Left ventricle myocardium superior (tissue), 1 donor: ENCODE measurements at places on chromosomes 2 and 18. TPM values are rescaled to one million over a fixed set of nuclear protein-coding genes. Genes with fewer than 3 reads are reported as not detected.
A peak's percentile ranks its signal among the peaks of the same experiment; 100 is the strongest.

- DNase-seq = no peak
Observed at GRCh38 chr2:40317046-40317445, 134.8 kb downstream of the SLC8A1 start.

GRCh38 chr18:33277431-33277830, 163.1 kb downstream of the CCDC178 start:
- no peak for DNase-seq

DNA sequence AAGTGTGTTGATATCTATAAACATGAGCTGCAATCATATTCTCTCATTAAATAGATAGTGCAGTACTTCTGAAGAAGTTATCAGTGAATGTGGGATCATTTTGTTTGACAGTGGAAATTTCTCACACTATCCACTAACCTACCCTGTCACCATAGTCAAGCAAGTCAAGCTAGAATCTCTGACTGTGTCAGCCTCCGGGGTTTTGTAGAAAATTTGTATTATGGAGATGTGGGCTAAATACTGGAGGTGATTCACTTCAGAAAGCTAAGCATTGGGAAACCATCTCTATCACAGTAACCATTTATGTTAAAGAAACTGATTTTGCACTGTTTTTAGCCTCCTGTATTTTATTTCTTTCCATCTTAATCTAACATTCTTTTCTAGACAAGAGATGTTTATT, 126.6 kb upstream of the CREB1 start:
- DNase-seq = no peak

DNA sequence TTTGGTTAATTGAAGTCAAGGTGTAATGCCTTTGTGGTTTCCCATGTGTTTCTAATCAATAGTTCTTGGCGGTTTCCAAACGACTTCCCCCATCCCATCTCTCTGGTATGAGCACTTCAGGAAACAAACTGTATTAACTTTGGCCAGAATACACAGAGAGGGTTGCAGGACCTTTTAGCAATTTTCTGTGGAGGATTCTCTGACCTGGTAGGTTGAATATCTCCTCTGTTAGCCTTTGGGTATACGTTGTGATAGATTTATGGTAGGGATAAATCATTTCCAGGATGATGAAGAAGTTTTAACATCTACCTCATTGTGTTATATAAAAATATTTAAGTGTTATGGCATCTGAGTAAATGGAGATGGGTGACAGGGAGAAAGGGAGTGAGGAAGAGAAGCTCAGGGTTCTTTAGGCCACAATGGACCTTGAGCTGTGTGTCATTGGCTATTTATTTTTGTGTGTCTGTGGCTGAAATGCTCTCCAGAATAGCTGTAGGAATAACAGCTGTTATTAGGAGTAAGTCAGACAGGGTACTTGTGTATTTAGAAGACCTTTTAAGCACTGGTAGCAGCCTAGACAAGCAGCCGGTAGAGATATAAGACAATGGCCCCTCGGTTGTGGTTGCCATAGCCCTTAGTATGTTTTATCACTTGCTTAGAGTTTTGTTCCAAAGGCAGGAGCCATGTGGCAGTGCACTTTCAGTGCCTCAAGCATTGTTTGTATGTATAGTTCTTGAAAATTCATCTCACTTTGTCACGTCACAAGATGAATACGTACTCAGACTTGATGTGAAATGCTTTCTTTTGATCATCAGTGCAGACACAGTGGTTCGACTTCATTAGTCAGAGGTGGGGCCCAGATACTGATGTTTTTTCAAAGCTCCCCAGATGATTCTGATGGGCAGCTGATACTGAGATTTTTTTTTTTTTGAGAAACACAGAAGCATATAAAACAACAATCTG, 91.1 kb downstream of the FMNL2 start:
- no peak for DNase-seq

GRCh38 chr18:3088449-3088848, 75.5 kb upstream of the LPIN2 start:
- DNase-seq = no peak

DNA sequence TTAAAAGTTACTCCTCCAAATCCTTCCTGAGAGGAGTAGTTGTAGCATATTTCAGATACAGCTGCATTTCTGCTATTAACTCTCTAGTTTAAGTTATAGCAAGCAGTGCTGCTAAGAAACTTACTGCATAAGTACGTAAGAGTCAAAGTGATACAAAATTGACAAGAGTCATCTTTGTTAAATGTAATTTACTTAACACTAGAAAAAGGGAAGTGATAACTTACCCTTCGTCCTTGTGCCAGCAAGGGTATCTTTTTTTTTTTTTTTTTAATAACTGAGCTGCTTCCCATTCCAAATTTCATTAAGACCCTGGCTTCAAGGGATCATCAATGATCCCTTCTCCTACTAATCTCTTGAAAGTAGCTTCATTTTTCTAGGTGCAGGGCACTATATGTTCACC, 493.0 kb downstream of the PLCL1 start:
- DNase-seq = no peak

- DNase-seq = no peak
Observed at GRCh38 chr2:220434385-220434784, 807.0 kb downstream of the SLC4A3 start.

- peak; percentile 92 for DNase-seq
Observed at GRCh38 chr18:3245853-3246634, 1.6 kb upstream of the MYL12A start.

DNA sequence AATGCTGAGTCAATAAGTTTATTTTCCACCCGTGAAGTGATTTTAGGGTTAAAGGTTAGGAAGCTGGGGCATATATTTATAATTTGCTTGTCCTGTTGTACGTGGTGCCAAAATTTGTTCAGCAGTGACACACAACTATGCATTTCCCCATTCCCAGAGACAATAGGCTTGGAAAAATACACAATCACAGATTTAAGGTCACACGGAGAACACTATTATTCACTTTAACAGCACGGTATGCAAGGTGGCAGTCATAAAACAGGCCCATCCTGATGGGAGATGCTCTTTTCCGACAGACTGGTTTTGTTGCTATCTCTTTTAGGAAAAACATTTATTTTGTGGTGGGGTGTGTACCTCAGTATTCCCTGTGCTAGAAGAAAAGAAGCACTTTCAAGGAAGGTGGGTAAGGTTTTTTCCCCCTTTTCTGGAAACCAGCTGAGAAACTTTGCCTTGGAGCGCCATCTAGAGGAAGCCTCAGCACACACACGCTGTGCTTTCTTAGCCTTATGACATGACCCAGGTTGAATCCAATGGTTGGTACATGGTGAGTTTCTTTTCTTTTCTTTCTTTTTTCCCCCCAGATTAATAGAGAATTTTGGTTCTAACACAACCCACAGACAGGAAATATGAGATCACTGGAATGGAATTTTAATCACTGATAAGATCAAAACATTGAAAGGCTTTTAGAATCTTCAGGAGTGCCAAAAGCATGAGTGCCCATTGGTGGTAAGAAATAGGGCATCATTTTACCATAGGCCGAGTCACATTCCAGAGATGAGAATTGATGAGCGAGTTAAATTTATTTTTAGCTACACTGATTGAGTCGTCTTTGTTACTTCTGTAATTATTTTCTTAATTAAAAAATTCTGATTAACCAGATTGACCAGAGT, 332.1 kb downstream of the AGPS start:
- peak; percentile 43 for DNase-seq

DNA sequence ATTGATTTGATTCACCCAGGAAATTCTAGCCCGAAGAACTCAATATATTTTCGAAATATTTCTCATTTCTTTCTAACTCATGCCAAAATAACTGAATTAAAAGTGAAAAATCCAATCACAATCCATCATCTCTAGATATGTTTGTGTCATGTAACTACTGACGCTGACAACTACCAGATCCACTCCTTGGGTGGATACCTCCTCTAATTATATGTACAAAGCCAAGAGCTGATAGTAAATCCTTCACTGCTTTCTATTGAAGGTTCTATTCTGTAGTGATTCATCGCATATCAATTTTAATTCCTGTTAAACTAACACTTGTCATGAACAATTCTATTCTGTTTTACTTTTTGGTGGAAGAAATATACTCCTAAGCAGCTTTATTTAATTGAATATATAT, 1056.6 kb upstream of the NXPH2 start:
- no peak for DNase-seq

DNA sequence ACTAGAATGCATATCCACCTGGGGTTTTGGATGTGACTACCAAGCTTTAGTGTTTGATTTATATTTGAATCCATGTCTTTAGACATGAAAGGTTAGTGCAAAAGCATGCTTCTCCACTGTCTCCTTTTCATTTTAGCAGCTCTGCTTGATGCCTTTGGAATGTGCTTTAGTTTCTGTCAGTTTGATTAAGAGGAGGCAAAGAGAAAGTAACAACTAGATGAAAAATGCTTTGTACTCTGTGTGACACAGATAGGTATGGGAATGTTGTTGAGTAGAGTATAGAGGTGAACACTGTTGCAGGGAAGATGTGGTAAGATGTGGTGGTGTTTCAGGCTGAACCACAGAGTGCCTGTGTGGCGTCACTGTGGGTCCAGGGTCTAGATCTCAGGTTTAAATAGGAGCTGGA, 19.8 kb downstream of the PIK3C3 start:
- no peak for DNase-seq

DNA sequence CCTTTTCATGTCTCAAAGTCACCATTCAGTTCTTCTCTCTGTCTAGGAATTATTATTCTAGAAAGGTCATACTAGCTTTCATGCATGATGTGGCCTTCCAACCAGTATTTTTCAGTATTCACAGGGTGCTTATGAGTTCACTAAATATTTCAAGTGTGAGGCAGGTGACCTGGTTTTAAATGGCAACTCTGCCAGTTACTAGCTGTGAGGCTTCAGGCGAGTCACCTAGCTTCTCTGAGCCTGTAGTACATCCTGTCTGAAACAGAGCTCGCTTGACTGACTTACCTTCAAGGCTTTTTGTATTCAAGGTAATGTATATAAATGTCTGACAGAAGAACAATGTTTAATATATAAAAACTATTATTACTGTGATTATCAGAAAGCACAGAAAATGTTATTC, 19.4 kb upstream of the ACVR1 start:
- no peak for DNase-seq

DNA sequence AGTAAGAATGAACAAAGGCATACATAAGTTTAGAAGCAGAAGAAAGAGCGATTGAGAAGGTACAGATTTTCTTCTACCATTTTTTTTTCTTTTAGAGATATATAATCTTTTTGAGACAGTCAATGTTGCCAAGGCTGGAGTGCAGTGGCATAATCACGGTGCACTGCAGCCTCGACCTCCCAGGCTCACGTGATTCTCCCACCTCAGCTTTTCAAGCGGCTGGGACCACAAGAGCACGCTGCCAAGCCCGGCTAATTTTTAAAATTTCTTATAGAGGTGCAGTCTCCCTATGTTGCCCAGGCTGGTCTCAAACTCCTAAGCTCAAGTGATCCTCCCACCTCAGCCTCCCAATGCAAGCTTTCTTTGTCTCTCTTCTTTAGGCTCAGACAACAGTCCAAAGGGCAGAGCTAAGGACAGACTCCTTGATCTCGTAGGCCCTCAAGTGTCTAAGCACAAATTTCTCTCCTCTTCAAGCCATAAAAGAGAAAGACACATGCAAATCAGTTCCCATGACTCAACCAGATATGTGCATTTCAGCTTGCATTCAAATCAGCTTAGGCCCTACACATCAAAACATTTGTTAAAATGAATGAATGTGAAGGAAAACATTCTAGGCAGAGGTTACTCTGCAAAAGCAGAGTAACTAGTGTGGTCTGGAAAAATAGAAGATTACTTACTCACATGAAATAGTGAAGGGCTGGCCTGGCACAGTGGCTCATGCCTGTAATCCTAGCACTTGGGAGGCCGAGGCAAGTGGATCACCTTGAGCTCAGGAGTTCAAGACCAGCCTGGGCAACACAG, 18.0 kb downstream of the ITSN2 start:
- DNase-seq = no peak

GRCh38 chr2:103898561-103898960, 955.4 kb upstream of the POU3F3 start:
- DNase-seq = no peak

DNA sequence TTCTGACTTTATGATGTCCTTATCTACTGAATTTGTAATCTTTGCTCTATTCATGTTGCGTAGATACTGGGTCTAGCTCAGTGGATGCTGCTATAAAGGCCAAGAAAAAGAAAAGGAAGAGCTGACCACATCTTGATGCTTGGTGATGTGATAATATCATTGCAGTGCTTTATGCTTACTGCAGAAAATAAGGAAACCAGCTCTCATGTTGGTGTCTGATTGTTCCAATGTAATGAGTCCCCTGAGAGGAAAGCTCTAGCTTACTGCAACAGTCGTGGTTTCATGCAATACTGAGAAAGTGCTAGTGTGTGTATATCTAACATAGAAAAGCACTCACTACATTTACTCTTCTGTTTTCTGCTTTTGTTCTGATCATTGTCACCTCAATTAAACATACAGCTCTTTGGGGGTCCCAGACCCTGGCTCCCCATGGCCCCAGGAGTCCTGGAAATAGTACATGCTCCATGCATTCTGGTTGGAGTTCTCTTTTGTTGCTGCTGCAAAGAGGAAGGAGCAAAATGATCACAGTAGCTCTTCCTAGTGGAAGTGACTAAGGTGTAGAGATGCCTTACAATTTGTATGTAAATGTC, 338.8 kb downstream of the CYRIA start:
- no peak for DNase-seq

- DNase-seq = no peak
Observed at GRCh38 chr2:48826986-48827385, 71.5 kb upstream of the LHCGR start.

DNA sequence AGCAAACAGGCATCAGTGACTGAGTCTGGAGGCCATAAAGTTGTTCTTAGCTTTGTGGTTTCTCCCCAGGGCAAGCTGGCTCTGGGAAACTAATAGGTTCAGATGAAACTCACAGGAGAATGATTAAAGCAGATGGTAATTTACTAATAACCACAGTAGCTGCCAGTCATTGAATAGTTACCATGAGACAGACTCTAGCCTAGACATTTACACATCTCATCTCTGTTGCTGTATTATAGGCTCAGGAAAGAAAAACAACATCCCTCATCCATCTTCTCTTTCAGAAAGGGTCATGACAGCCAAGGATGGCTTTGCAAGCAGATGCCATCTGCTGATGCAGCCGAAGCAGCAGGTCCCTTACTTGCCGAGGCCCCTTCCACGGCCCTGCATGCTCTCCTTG, 314.0 kb upstream of the ID2 start:
- DNase-seq = no peak

Gene CFAP53
- total RNA-seq = not detected

Gene EVX2
- not detected for total RNA-seq

Gene RASGRP3
- 53.8 TPM for total RNA-seq

Gene PSMA8
- total RNA-seq = 0.20 TPM

Gene MAP2
- total RNA-seq = 3.4 TPM
